ENCODE measurements at places on chromosomes 12 and 14.
A peak's percentile ranks its signal among the peaks of the same experiment; 100 is the strongest.

- DNase-seq = no peak
Measured at GRCh38 chr14:22561661-22562579, 27.1 kb downstream of the DAD1 start.

DNA sequence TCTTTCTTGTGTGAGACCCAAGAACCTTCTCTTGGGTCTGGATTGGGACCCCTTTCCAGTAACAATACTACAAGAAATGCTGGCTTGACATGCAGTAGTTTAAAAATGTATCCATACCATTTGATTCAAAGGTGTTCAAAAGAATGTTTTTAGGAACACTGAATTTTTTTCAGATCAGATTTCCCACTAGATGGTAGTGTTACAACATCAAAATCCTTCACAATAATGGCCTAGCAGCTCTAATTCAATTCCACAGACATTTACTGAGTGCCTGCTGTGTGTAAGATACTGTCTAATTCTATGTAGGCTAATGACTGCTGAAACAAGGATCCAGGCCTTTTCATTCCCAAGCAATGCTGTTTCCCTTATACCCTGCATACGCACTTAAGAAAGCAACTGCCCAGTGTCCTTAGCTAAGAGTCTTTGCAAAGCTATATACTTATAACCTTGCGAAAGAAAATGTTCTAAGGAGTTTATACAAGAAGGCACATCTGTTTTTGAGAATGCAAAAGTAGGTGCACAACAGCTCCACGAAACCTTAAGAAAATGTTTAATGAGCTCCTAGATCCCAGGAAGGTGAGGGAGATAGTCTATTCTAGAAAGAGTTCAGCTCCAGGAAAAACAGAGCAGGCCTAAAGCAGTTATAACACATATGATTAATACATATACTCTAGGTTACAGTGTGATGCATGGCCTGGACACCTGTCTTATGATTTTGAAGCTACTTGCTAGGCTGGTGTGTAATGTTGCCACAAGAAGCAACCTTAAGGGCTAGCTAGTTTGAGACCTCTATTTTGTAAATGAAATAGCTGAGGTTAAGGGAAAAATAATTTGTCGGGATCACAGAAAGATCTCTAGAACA lies 50.9 kb upstream of the PKP2 start:
- no peak for DNase-seq

DNA sequence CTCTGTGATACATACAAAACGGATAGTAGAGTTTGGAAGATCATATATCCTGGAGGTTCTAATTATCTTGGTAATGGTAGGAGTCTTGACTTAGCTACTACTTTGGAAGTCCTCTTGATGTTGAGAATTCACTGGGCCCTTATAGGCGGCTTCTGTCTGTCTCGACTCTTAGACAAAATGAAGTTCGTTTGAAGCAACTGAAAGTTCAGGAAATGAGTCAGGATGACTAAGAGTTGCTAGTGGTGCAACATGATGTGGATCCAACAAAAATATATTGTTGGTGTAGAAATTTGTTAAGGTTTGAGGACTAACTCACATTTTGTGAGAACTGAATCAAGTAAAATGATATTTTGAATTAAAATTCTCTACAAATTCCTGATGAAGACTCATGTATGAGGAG lies 272.7 kb downstream of the AEBP2 start:
- DNase-seq = no peak

DNA sequence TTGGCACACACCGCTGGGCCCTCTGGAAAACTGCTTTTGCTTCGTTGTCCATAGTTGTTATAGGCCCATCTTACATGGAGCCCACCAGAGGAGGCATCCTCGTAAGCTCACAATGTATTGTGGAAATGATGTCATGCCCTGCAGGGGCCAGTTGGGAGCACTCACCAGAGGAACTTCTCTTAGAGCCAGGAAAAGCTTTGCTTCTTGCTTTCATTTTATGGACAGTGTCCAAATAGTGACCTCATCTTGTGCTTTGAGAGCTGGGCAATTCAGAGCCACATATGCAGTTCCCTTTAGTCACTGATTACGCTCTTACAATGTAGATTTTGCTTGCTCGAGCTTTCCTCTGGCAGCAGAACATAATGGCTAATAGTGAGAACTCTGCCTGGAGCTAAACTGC lies 275.6 kb downstream of the AACS start:
- peak; percentile 29 for DNase-seq

GRCh38 chr14:29442696-29443095 lies 485.0 kb downstream of the PRKD1 start:
- DNase-seq = peak; percentile 34

DNA sequence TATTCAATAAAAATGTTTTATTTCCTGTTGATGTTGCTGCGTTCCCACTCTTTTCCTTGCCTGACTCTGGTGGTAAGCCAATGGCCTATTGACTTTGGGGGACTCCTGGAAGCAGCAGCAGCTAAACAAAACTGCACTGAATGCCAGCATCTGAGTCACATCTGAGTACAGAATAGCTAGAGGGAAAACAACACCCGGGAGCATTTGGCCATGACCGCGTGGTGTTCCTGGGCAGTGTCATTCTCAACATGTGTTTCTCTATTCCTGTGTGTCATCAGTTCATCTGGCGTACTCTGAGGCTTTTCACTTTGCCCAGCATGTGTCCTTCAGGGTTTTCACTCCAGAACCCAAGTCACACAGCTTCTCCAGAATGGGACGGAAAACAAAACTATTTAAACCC lies 238.8 kb downstream of the PAWR start:
- peak; percentile 89 for DNase-seq

DNA sequence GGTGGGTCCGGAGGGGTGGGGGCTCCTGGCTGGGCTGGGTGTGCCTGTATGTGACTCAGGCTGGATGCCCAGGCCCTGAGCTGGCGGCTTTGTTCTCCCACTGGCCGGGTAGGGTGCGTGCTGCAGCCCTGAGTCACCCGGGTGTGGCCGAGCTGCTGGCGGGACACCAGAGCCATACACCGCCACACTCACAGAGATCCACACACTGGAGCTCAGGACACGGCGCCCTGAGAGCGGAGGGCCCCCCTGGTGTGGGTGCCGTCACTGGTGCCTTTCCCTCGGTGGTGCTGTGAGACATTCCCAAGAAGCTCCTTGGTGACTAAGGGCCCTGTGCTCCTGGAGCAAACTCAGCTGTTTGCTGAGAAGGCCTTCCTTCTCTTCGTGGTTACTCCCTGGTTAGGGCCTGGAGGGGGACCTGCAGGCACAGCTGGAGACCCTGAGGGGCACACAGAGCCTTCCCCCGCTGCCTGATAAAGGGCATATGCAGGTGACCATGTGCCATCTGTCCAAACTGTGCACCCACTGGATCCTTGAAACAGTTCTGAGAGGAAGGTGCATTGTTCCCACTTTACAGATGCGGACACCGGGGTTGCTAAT lies 44.3 kb downstream of the KRT80 start:
- DNase-seq = peak; percentile 96

GRCh38 chr14:36976571-36977023 lies 195.8 kb downstream of the SLC25A21 start:
- DNase-seq = no peak

DNA sequence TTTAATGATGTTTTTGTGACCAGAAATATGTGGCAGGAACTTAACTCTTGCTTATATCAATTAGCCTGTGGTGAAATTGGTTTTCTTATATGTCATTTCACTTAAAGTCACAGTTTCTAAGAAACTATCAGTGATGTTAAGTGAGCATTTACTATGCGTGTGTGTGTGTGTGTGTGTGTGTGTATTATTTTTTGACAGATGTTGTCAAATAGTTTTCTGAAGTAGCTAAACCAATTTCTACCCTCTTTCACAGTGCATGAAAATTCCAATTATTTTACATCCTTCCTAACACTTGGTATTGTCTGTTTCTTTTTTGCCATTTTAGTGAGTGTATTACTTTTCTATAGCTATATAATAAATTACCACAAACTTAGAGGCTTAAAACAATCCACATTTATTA lies 122.1 kb upstream of the CAND1 start:
- DNase-seq = no peak

GRCh38 chr14:91867316-91867988 lies at the start of gene TC2N:
Gene TC2N (minus strand): TSS chr14:91867536. CDS start chr14:91813769, 53,767 bp downstream.
- no peak for DNase-seq

- no peak for DNase-seq
Measured at GRCh38 chr14:31568161-31568560, 7.0 kb downstream of the NUBPL start.

GRCh38 chr12:121939186-121939585 lies 20.8 kb downstream of the CFAP251 start:
- DNase-seq = no peak

- no peak for DNase-seq
Measured at GRCh38 chr14:97029800-97030199, 232.6 kb downstream of the VRK1 start.

DNA sequence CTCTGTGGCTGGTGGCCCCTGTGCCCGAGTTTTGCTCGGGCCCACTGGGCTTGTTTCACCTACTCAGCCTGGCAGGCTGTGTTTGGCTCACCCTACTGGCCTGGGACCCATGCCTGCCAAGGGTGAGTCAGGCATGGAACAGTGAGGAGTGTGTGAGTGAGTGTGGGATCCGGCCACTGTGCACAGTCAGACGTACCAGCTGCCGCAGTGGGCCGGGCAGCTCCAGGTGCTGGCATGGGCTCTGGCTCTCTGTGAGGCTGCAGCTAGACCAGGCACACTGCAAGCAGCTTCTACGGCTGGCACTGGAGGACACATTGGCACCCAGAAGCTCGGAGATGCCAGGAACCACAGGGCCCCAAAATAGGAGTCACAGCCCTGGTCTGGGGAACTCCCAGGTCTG lies 40.6 kb downstream of the HSD17B6 start:
- DNase-seq = peak; percentile 6

DNA sequence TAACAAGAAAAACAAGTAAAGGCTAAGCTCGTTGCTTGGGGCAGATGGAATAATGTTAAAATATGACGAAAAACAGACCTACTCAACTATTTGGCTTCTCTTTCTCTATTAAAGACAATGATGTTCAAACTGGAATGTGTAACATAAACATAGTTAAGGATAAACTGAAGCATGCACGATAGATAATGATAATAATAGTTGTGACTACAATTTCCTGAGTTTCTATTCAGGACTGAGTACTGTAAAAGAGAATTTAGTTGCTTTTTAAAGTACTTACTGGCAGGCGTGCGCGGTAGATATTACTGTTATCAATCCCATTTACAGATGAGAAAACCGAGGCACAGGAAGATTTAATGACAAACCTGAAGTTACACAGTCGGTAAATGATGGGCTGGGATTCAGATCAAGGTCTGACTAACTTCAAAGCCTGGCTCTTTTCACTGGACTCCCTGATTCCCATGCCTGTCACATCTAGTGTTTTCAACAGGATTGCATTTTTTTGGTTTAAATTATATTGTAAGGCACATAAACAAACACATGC lies 103.0 kb downstream of the CRADD start:
- no peak for DNase-seq

DNA sequence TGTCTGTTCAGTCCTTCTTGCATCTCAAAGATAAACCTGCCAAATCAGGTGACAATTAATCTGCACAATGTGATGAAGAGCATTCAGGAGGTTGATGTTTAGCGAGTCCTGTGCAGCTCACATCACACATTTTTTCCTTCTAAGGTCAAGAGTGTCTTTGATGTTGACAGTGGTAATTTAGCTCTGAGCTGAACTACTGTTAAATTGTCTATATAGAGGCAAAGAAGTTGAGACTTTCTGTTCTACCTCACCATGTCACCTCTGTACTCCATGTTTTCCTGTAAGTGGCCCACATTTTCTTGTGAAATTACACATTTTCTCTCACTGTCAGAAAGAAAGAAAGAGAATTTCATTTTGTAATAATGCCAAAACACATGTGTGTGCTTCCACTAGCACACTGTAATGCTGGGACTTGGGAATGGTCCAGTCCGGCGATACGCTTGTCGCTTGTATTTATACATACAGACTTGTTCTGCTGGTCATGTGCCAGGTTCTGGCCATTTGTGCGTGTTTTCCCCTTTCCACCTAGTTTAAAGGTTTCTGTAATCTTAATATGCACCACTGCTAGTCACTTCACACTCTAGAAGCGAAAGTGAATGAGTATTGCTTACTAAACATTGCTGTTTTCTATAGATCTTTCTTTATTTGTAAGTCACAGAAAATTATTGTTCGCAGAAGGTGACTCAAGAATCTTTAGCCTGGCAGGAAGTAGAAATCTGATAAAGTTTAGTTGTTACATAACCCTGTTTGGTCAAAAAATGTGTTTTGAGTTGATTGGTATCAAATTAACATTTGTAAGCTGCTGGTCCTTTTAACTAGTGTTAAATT lies 328.9 kb downstream of the TMTC2 start:
- no peak for DNase-seq

- DNase-seq = no peak
Measured at GRCh38 chr14:30115756-30116155, 188.1 kb upstream of the PRKD1 start.

- no peak for DNase-seq
Measured at GRCh38 chr14:34874386-34875030, 652 bp downstream of the BAZ1A start.

DNA sequence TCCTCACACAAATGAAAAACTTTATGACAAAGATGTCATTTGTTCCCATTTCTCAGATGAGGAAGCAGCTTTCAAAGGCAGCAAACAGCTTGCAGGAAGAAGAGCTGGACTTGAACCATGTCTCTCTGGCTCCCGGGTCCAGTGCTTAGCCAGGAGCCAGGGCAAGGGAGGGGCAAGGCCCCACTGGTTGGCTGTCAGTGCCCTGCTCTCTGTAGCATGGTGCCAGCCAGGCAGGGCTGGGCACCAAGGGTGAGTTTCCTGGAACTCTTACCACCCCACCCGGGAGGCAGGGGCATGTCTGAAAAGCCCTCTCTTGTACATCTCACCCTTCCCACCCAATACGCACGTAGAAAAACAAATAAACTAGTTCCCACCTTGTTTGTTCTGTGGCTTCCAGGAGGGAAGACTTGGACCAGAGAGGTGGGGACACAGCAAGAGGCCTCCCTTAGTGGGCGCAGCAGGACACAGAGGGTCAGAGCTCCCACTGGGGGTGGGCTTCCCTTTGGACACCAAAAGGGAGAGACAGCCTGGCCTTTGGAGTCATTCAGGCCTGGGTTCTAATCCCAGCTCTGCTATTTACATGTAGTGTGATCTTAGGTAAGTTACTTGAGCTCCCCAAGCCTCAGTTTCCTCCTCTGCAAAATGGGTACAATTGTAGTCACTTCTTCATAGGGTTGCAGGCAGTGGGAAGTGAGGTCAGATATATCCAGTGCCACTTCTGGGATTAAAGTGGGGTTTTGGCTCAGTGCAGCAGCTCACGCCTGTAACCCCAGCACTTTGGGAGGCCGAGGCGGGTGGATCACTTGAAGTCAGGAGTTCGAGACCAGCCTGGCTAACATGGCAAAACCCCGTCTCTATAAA lies 17.2 kb downstream of the TRPV4 start:
- no peak for DNase-seq

- no peak for DNase-seq
Measured at GRCh38 chr12:26828280-26829073, 4.5 kb downstream of the ITPR2 start.

- DNase-seq = peak; percentile 43
Measured at GRCh38 chr12:46219877-46220655, 48.8 kb downstream of the SLC38A1 start.

- no peak for DNase-seq
Measured at GRCh38 chr14:99756796-99757195, 36.4 kb upstream of the EML1 start.

- no peak for DNase-seq
Measured at GRCh38 chr14:68981539-68981976, 2.5 kb upstream of the ACTN1 start.
